Hypothalamus (tissue), 51 donors: ENCODE measurements at places on chromosomes 1 and 21.

DNA sequence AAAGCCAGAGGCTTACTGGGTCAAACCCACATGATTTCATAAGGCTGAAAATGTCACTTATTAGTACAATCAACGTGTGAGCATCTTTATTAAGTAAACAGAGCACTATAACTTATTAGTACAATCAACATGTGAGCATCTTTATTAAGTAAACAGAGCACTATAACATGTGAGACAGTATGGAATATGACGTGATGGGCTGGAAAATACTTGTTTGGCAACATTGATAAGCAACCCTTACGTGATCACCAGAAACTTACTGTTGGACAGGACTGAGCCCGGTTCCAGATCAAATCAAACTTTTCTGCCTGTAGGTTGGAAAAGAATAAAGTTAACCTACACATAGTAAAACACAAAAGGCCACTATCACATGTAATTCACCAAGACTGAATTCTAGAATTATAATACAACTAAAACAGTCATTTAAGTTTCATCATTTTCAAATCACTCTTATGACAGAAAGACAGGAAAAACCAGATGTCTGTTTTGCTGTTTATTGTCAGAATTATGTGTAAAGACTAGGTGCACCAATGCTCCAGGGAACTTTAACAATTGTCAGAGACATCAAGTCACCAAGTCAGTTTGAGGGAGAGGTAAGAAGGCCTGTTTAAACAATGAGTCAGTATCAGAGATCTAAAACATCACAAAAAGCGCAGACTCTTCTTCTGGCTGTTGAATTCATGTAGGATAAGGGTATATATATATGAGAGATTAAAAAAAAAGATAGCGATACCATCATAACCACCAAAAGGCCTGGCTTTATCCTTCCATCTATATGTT is 15.7 kb downstream of the ATPAF1 start:
- no peak for DNase-seq

DNA sequence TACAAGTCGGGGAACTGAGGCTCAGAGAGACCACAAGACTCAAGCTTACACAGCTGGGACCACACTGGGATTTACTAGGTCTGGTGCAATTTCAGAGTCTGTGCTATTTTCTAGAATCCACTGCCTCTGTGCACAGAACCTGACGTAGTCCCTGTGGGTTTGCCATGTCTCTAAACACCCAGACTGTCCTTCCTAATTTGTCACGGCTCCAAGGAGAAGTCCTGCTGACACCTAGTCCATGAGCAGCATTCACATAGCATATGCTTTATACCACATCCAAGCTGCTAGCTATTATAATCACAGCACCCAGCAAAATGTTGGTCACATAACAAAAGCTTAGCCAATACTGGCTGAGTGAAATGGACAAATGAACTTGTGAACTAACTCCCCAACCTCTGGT is 79.0 kb upstream of the HMGB4 start:
- DNase-seq: no peak

DNA sequence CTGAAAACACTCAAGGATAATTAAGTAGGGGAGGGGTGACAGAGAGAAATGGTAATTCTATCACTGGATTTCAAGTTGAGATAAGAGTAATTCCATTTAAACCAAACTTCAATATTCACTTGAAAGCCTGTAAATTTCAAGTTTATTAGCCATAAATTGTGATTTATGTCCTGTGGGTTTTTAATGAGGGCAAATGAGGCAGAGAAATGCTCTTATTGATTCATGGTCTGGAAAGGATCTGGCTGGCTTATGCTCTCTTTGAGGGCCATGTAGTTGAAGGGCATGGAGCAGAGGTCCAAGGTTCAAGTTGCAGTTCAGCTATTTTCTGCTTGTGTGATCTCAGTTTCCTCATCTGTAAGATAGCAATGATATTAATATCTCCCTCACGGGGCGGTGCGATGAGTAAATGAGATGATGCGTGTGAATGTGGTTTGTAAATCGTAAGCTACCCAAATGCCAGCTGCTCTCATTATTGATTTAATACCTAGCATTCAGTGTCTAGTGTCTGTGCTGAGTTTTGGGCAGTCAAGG is 12.3 kb downstream of the OLFML3 start:
- DNase-seq: no peak

GRCh38 chr1:171311771-171312558 is 2.0 kb upstream of the FMO4 start:
- DNase-seq: no peak

DNA sequence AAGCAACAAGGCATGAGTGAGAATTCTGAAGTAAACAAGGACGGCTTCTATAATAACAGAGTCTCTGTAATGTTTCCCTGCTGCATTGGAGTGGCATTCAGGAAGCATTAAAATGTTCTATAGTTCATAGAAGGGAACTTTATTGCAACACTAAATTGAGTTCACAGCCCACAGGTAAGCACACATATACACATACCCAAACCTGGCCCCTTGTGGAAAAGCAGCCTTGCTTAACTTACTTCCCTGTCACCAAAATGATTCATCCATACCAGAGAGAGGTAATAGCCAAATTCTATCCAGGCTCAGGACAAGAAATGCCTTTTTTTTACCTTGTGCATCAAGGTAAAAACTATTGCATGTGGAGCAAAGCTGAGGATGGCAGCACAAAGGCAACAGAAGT is 241.4 kb downstream of the HHIPL2 start:
- no peak for DNase-seq

DNA sequence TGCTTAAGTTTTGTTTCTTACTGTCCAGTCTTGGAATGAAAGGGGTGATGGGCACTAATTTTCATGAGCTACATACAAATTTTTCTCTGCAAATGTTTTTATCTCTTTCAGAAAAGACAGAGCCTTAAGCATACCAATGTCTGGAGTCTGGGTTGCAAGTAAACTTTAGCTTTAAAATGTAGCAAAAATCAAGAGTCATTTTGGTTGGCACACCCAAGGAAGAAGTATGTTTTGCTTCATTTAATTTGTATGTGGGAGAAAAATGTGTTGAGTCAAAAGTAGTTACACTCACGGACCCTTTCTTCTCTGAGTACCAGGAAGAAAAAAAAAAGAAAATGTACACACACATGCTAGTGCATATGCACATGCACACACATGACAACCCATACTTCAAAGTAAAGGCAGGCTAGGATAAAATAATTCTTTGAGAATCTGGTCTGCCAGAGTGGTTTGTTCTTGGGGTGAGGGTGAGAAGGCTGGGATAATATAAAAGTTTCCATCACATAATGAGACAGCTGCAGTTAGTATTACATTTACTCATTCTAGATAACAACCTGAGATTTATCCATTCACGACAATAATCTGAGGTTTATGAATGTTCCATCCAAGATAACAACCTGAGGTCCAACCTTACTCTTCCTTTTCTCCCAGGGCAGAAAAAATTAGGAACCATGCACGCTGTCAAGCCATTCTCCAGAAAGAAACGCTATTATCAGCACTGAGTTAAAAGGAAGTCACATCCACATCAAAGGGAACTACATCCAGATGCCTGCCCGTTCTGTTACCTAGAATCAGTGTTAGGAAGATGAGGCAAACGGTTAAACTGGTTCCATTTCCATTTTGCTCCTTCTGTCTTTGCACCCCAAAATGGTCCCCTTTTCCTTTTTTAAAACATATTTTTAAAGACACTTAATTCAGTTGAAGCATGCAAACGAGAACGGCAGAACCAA is 9.3 kb downstream of the DPYD start:
- DNase-seq: no peak

- no peak for DNase-seq
Observed at GRCh38 chr1:8348047-8348776, 30.3 kb downstream of the SLC45A1 start.

GRCh38 chr1:220431554-220432239 is 96.2 kb upstream of the MARK1 start:
- DNase-seq: no peak

- DNase-seq: no peak
Observed at GRCh38 chr1:224498574-224499170, 64.1 kb upstream of the WDR26 start.

- DNase-seq: no peak
Observed at GRCh38 chr1:6243053-6243834, 735 bp upstream of the HES3 start.

DNA sequence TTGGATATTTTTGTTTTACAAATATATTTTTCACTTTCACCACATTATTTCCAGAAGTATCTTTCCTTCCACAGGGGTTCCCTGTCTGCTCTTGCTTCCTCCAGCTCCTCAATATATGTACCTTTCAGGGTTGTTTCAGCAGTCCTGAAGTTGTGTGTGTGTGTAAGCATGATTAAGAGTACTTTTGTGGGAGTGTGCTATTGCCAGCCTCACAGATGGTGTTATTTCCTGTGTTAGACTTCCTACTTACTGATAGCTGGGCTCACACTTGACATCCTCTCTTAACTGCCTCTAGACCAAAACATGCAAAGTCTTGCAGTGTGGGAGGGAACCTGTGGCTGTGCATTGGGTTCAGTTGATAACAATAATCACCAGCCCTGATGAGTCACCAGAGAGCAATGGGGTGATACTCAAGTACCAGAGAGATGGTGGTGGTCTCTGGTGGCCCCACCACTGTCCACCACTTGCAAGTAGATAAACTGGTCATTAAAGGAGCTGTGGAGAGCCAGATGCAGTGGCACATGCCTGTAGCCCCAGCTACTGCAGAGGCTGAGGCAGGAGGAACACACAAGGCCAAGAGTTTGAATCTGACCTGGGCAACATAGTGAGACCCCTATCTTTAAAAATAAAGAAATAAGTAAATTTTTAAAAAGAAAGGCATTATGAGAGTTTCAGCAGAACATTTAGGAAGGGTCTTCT is 126.7 kb downstream of the NR5A2 start:
- no peak for DNase-seq

GRCh38 chr1:209547626-209548025 is 35.9 kb upstream of the CAMK1G start:
- DNase-seq: no peak

DNA sequence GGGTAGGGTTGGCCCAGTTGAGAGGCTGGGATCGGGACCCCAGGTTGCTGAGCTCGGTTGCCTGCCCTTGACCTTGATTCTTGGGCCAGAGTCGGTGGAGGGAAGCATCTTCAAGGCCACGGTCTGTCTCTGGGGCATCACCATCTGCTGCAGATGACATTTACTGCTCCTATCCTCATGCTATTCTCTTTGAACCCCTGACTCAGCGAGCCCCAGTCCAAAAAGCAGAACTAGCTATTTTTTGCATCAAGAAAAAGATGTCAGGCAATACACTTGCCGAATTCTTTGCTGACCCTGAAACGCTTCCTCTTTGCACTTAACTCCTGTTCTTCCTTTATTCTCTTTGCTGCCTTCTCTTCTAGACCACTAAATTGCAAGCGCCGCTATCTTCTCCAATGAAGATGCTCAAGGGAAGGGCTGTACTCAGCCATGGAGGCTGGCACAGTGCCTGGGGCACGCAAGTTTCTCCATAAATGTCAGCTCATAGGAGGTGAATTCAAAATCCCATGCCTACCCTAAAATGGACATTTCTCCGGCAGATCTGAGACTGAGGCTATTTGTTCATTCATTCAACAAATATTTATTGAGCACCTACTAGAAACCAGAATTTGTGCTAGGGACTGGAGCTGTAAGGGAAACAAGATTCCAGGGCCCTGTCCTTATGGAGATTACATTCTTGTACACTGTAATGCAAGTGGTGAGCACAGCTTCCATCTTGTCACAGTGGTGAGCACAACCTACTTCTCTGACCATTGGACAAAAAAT is 20.5 kb upstream of the CAPZB start:
- no peak for DNase-seq

GRCh38 chr1:82994616-82995263 is 1004.2 kb downstream of the TTLL7 start:
- DNase-seq: no peak

DNA sequence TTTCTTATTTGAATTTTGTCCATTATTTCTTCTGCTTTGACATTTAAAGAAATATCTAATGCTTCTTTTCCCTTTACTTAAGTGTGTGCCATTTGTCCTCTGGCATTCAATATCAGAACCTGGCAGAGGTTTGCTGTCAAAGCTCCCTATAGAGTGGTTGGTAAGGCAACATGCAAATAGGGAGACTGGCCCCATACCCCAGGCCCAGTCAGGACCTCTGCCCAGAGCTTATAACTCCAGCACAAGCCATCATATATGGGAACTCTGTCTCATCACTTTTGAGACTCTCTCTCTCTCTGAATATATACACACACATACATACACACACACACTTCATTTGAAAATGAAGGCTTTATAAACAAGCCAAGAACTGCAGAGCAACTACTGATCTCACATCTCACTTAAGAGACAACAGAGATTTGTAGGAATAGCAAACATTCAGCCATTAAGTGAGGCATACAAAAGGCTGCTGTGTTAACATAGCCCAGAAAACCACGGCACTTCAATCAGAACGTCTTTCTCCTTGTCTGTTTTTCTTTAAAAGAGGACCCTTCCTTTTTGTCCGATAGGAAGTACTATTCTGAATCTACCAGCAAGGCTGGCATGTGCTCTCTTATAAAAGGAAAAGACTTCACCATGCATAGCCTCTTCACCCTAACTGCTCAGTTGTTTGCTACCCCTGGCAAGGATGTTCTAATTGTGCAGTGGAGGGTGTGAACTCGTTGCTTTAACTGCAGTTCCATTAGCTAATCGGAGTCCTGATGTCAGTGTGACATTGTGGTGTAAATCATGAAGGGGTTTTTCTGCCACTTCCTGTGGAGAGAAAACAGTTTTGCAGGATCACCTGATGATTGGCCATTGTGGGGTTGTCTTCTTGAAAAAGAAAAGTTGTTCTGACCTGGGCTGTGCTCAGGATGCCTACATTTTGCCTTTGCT is 101.7 kb downstream of the NR5A2 start:
- no peak for DNase-seq

- no peak for DNase-seq
Observed at GRCh38 chr1:11691302-11691914, at the start of gene DRAXIN. Gene DRAXIN (plus strand): TSS chr1:11691710. CDS start chr1:11706259, 14,549 bp downstream.

- no peak for DNase-seq
Observed at GRCh38 chr21:33561373-33561772, 18.5 kb downstream of the SON start.

DNA sequence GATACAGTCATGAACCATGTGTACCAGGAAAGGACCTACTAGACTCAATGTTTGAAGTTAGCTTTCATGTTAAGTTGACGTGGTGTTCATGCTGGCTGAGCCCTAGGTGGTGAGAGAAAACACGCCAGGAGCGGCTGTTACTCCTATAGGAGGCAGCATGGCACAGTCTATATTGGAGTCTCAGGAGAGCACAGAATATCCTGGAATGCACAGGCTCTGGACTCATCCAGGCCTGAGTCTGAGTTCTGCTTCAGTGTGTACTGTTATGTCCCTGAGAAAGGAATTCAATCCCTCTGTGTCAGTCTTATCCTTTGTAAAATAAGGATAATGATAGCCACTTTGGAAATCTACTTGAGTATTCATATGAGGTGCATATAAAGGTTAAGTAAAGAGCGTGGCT is 41.2 kb downstream of the DPT start:
- DNase-seq: no peak
